T-helper 9 cell (primary cell): ENCODE measurements at places on chromosomes 4 and X.

GRCh38 chr4:38461342-38461741 is 202.7 kb upstream of the KLF3 start:
- DNase-seq: no peak

GRCh38 chrX:107549504-107549903 is 78.8 kb upstream of the PRPS1 start:
- DNase-seq: no peak

DNA sequence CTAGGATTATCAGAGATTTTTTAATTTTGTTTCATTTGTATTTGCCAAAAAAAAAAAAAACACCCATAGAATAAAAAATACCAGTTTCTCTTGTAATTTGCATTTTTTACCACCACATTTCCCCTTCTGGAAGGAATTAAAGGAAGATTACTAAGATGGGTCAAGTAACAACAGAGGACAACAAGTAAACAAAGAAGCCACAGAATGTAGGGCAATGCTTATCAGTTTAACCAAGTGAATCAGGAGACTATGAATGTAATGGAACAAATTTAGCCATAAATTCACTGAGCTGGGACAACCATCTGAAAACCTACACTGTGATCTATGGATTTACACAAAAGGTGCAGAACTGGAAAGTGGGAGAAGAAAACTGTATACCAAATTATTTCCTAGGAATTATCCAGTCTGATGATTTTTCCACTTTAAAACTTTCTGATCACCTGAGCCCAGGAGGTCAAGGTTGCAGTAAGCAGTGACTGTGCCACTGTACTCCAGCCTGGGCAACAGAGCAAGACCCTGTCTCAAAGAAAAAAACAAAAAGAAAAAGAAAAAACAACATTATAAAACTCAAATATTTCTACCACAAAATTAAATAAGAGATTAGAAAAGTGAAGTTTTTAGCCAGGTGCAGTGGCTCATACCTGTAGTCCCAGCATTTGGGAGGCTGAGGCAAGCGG is 32.4 kb downstream of the LRBA start:
- no peak for DNase-seq

GRCh38 chr4:72067051-72067450 is 35.3 kb downstream of the NPFFR2 start:
- DNase-seq: no peak

DNA sequence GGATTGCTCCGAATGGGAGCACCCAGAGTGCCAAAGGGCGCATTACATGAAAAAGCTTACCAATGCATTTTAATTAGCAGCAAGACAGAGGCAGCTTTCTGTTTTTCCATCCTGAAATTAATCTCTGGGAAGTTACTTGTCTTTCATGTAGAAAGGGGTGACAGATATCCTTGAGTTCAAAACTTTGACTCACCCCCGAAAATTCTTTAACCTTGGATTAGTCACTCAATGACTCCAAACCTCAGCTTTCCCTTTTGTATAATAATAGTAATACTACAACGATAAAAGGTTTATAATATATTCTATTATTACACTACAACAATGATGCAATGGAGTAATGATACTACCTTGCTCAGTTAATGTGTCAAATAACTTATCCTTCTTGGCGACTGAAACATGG is 126.3 kb downstream of the ADAMTS3 start:
- DNase-seq: no peak

GRCh38 chr4:82223715-82224114 is 150.1 kb downstream of the HNRNPD start:
- DNase-seq: no peak
